GM23338 (cell line): ENCODE measurements at places on chromosomes 5 and 9. TPM values are rescaled to one million over a fixed set of nuclear protein-coding genes. Genes with fewer than 3 reads are reported as not detected.

Gene NME5
- not detected in 2 replicates for total RNA-seq

GRCh38 chr5:8471581-8471980 is 602.6 kb downstream of the MTRR start:
- no peak for DNase-seq

- DNase-seq: no peak
These were observed 13.4 kb upstream of the EXOC3 start for GRCh38 chr5:429453-430188.

Gene TGFBI
- 8.2 and 8.9 TPM in 2 replicates for total RNA-seq

GRCh38 chr9:34675869-34676268 is 13.4 kb upstream of the CCL27 start:
- no peak for DNase-seq

DNA sequence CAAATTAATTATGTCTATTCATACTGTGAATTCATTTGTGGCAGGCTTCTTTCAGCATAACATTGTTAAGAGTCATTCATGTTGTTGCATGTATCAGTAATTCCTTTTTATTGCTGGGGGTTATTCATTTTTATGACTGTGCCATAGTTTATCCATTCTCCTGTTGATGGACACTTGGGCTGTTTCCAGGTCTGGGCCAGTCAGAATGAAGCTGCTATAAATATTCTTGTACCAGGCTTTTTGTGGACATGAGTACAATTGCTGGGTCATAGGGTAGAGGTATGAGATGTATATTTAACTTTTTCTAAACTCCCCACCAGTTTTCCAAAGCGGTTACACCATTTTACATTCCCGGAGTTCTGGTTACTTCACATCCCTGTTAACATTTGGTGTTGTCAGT is 13.6 kb downstream of the PRPF4 start:
- DNase-seq: no peak

- no peak for DNase-seq
These were observed 28.7 kb downstream of the ANKRD33B start for GRCh38 chr5:10592601-10593000.
